ENCODE measurements at places on chromosomes 1 and 21. TPM values are rescaled to one million over a fixed set of nuclear protein-coding genes. Genes with fewer than 3 reads are reported as not detected.

GBP2 gene
- not detected for polyA plus RNA-seq

ADORA3 gene
- polyA plus RNA-seq: not detected

ACTN2 gene
- 6.1 TPM for polyA plus RNA-seq

PTPRU gene
- polyA plus RNA-seq: 2.5 TPM

AKR7A3 gene
- polyA plus RNA-seq: 2.9 TPM

MAP3K21 gene
- 3.7 TPM for polyA plus RNA-seq

SLC6A17 gene
- polyA plus RNA-seq: 3.5 TPM

PLA2G4A gene
- not detected for polyA plus RNA-seq

PTPN14 gene
- 0.07 TPM for polyA plus RNA-seq
